ENCODE measurements at places on chromosomes 4 and X. TPM values are rescaled to one million over a fixed set of nuclear protein-coding genes. Genes with fewer than 3 reads are reported as not detected.

MAPK10 gene
- 18.3 TPM for total RNA-seq

ATP1B4 gene
- total RNA-seq, result 25.9 TPM

PTTG2 gene
- not detected for total RNA-seq

UCP1 gene
- 1.7 TPM for total RNA-seq

ATP8A1 gene
- 13.2 TPM for total RNA-seq

ITGB1BP2 gene
- total RNA-seq, result 10.9 TPM

PSAPL1 gene
- 18.6 TPM for total RNA-seq

TLL1 gene
- total RNA-seq, result 5.8 TPM

FRAS1 gene
- 15.2 TPM for total RNA-seq

ODAM gene
- total RNA-seq, result not detected

INPP4B gene
- 28.6 TPM for total RNA-seq

RNF175 gene
- 1.9 TPM for total RNA-seq

FRG2 gene
- not detected for total RNA-seq

IL13RA2 gene
- not detected for total RNA-seq

SATL1 gene
- total RNA-seq, result 0.20 TPM

IBSP gene
- 0.30 TPM for total RNA-seq

NKX1-1 gene
- not detected for total RNA-seq

CSAG1 gene
- not detected for total RNA-seq

PRRG3 gene
- 13.8 TPM for total RNA-seq

SERPINA7 gene
- not detected for total RNA-seq

RNF150 gene
- 15.0 TPM for total RNA-seq

OPRPN gene
- total RNA-seq, result not detected

CFP gene
- 2.5 TPM for total RNA-seq

GAGE2A gene
- not detected for total RNA-seq

PABPC1L2B gene
- not detected for total RNA-seq

PAGE2 gene
- total RNA-seq, result not detected

Data from skin of body (tissue), 3 donors.